ENCODE measurements at places on chromosomes 6 and 20. TPM values are rescaled to one million over a fixed set of nuclear protein-coding genes. Genes with fewer than 3 reads are reported as not detected.

Gene ANKRD60
- not detected for total RNA-seq

Gene SLCO4A1
- 1.7 TPM for total RNA-seq

Gene PHACTR3
- total RNA-seq, result 31.0 TPM

Gene ADISSP
- 19.9 TPM for total RNA-seq

Gene SPDEF
- not detected for total RNA-seq

Gene REV3L
- total RNA-seq, result 93.9 TPM

Gene AGPAT4
- 47.9 TPM for total RNA-seq

Gene AVP
- not detected for total RNA-seq

Gene FARS2
- 19.9 TPM for total RNA-seq

Gene SOX4
- total RNA-seq, result 265 TPM

Gene SMOC2
- total RNA-seq, result 3.2 TPM

Gene CRISP3
- total RNA-seq, result not detected

Gene SLC22A1
- total RNA-seq, result not detected

Gene PXT1
- not detected for total RNA-seq

Gene VEGFA
- 27.3 TPM for total RNA-seq

Gene PAX1
- not detected for total RNA-seq

Gene NANP
- 3.0 TPM for total RNA-seq

Gene EDN1
- total RNA-seq, result 3.4 TPM

Gene ERGIC3
- total RNA-seq, result 160 TPM

Gene C6orf141
- 0.74 TPM for total RNA-seq

Gene HECA
- 42.3 TPM for total RNA-seq

All from temporal lobe (tissue), 4 donors.